ENCODE measurements at places on chromosomes 4 and X.

GRCh38 chr4:89617317-89617716 lies 219.6 kb downstream of the SNCA start:
- no peak for DNase-seq

DNA sequence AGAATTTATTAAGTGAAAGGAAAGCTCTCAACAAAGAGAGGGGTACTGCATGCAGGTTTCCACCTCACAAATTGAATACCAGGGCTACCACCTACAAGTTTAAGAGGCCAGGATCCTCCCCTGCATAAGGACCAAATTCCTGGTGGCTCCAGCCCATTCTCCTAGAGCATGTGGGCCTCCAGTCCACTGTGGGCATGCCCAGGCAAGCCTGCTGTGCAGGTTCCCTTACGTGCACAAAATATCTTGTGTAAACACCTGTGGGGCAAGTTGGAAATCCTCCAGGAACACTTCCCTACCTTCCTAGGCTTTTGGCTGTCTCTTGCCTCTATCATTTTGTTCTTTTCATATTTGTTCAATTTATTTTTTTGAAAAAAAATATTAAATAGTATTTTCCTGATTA lies 724.3 kb downstream of the ARAP2 start:
- DNase-seq = no peak

GRCh38 chr4:54545663-54546424 lies 111.9 kb upstream of the KIT start:
- DNase-seq = no peak

GRCh38 chrX:50067435-50068284 lies 133.1 kb downstream of the AKAP4 start:
- no peak for DNase-seq

GRCh38 chr4:26271703-26272102 lies 49.1 kb upstream of the RBPJ start:
- DNase-seq = no peak

DNA sequence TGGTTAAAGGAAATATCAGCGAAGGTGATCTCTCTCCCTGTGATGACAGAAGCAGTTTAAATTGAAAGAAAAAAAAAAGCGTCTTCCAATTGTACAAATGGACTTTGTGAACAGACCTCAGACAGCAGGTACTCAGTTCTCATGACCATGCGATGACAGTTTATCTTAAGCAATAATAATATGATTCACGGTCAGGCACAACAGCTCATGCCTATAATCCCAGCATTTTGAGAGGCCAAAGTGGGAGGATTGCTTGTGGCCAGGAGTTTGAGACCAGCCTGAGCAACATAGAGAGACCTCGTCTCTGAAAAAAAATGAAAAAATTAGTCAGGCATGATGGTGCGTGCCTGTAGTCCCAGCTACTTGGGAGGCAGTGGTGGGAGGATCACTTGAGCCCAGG lies 51.0 kb downstream of the RELL1 start:
- DNase-seq = no peak

DNA sequence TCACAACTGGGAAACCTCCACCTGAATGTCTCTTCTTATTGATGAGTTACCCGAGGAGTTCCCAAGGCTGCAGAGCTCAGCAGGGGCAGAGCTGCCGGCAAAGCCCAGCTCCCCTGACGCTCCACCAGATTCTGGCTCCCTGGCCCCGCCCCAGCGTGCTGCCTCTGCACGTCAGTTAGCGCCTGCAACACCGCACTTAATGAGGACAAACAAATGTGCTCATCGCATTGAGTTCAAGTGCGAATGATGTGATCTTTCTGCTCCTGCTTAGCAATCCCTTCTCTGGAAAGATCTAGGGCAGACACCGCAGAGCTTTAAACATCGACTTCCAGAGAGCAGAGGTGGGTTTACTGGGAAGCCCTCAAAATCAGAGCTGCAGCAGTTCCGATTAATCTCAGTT lies 55.5 kb upstream of the FBXW7 start:
- DNase-seq = no peak

DNA sequence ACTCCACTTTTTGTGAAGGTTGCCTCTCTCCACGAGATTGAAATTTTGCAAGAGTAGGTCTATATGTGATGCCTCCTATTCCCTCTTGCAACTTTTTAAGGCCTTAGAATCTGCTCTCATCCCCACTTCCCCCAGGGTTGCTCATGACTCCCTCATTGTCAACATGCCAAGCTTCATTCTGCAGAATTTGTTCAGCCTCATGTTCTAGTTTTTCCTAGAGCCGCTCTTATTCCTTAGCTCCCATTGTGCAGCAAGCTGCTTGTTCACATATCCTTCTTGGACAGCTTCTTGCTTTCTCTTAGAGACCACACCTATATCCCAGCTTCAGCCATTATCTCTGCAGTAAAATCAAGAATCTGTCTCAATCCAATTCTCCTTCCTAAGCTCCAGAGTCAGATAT lies 82.4 kb downstream of the CNGA2 start:
- no peak for DNase-seq

GRCh38 chr4:3440011-3440410 lies 1.8 kb upstream of the HGFAC start:
- DNase-seq = no peak

DNA sequence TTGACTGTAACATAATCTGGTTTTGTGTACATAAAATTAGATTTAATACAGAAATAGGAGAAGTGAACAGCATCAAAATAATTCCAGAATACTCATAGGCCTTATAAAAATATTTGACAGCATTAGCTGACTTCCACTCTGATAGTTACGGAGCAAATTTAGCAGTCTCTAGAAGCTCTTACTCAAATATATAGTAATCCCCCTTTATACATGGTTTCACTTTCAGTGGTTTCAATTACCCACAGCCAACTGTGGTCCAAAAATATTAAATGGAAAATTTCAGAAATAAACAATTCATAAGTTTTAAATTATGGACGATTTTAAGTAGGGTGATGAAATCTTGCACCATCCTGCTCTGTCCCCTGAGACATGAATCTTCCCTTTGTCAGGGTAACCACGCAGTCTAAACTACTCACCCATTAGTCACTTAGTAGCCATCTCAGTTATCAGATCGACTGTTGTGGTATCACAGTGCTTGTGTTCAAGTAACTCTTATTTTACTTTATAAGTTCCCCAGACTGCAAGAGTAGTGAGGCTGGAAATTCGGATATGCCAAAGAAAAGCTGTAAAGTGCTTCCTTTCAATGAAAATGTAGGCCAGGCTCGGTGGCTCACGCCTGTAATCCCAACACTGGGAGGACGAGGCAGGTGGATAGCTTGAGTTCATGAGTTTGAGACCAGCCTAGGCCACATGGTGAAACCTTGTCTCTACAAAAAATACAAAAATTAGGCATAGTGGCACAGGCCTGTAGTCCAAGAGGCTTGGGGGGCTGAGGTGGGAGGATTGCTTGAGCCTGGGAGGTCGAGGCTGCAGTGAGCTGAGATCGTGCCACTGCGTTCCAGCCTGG lies 17.2 kb upstream of the RTL9 start:
- DNase-seq = peak; percentile 62

DNA sequence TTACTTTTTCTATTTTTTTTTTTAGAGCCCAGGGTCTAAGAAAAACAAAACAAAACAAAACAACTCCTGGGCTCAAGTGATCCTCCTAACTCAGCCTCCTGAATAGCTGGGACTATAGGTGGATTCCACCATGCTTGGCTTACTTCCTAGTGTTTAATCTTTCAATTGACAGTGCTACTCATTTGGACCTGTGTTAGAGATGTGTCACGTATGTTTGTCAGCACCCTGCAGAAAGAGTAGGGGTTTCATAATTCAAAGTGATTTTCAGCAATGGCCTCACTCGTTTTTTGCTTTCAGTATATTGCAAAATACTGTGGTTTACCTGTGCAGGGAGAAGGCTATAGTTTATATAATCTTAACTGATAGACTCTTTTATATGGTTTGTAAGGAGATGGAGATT lies 71.6 kb upstream of the TEX13D start:
- no peak for DNase-seq

- DNase-seq = no peak
These were observed 44.9 kb upstream of the PRSS48 start for GRCh38 chr4:151231915-151232595.

GRCh38 chrX:19840899-19841648 lies 46.3 kb downstream of the SH3KBP1 start:
- DNase-seq = peak; percentile 89

DNA sequence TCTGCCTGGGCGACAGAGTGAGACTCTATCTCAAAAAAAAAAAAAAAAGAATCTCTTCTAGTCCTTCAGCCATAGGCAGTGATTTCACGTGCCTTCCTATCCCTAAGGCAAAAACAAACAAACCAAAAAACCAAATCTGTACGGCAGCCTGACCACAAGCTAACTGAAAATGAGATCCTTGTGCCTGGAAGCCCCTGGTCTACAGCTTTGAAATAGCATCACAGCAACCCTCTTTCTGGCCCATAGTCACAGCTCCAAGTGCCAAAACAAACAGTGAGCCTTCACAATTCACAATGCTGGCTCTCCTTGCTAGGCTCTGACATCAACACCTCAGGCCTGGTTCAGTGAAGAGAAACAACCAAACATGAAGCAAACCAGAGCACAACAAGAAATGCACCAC lies 46.1 kb downstream of the TMEM150C start:
- no peak for DNase-seq
